ENCODE measurements at places on chromosomes 16 and 17.
A peak's percentile ranks its signal among the peaks of the same experiment; 100 is the strongest.

DNA sequence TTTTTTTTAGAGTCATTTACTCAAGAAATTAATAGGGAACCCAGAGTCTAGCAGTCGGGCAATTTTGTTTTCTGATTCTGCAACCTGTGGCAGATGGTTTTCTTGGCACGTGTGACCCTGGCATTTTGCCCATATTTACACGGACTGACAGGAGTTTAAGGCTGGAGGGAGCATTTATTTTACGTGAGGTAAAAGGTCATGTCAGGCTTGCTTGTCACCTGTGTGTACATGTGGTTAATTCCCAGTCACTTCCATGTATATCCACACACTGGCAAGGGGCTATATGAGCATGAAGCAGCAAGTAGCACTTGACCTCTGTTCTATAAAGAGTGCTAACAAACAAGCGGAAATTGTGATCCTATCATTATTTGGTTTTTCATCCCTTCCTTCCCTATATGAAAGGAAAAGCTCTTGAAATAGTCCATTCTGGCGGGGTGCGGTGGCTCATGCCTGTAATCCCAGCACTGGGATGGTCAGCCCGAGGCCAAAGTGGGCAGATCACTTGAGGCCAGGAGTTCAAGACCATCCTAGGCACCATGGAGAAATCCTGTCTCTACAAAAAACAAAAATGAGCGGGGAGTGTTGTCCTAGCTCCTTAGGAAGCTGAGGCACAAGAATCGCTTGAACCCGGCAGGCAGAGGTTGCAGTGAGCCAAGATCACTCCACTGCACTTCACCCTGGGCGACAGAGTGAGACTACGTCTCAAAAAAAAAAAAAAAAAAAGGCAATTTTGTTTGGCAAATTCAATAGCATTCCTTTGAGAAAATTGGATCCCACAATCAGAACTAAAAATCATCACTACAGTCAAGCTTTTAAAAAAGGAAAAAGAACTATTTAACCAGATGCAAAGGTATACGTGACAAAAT is 2.1 kb downstream of the SPAG9 start:
- no peak for DNase-seq

GRCh38 chr16:88774544-88775393 is 10.3 kb downstream of the PIEZO1 start:
- no peak for DNase-seq

- no peak for DNase-seq
Measured at GRCh38 chr17:36947922-36948716, 635 bp upstream of the AATF start.

- no peak for DNase-seq
Measured at GRCh38 chr16:66587881-66588600, 8.8 kb downstream of the CMTM2 start.

DNA sequence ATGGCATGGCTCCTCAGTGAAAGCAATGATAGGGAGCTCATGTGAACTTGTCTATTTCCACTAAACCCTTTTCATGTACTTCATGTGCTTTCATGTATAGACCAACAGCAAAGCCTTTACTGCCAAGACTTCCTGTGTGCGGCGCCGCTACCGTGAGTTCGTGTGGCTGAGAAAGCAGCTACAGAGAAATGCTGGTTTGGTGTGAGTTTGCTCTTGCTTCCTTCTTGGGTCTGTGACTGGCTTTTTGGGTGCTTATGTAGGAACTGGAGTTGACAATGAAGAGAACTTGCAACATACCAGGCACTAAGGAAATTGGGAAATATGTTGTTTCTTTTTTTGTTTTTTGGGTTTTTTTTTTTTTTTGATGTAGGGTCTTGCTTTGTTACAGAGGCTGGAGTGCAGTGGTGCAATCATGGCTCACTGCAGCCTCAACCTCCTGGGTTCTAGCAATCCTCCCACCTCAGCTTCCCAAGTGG is 5.7 kb downstream of the SNX11 start:
- DNase-seq: peak; percentile 27

DNA sequence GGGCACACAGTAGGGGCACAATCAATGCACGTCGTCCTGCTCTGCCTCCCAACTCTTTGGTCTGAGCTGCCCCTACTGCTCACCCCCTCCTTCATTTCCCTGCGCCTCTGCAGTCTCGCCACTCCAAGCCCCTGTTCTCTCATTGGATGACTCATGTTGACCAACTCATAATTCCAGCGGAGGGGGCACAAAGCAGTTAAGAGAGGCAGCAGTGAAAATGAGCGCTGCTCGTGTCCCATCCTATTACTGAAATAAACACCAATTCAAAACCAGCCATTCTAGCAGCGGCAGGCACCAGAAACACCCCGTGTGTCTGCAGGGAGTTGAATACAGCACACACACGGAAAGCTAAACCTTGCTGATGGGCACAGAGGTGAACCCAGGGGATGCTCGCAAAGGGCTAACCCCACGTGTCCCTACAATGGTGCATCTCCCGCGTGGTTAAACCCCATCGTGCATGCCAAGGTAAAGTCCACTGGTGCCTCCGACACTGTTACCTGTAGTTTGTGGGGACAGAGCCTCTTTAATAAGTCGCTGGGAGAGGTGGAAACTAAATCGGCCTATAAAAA is 310.4 kb downstream of the XYLT1 start:
- no peak for DNase-seq

DNA sequence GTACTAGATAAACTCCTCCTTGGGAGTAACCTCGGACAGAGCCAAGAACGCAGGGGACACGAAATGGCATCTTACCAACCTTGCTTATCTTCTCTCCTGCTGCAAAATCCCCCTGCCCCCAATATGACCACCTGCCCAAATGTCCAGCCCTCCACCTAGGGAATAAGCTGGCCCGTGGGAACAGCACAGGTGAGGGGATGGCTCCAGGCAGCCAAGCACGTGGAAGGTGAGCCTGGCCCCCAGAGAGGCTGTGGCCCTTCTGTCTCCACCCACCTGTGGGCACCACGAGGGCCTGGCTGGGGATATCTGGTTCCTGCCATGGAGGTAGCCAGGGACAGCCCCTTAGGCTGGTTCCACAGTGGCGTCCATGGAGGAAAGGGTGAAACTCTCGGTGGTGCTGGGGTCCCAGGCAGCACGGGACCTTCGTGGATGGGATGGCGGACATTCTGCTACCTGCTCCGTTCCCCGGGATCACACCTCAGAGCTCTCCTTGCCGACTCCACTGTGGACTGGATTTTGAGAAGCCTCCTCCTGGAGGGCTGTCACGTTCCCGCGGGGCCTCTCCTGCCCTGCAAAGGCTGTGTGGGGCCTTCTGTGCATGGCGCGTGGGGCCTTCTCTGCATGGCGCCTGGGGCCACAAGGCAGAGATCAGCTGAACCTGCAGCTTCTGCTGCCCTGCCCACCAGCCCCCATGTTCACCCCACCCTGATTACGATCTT is 388.5 kb upstream of the TNRC6C start:
- no peak for DNase-seq

DNA sequence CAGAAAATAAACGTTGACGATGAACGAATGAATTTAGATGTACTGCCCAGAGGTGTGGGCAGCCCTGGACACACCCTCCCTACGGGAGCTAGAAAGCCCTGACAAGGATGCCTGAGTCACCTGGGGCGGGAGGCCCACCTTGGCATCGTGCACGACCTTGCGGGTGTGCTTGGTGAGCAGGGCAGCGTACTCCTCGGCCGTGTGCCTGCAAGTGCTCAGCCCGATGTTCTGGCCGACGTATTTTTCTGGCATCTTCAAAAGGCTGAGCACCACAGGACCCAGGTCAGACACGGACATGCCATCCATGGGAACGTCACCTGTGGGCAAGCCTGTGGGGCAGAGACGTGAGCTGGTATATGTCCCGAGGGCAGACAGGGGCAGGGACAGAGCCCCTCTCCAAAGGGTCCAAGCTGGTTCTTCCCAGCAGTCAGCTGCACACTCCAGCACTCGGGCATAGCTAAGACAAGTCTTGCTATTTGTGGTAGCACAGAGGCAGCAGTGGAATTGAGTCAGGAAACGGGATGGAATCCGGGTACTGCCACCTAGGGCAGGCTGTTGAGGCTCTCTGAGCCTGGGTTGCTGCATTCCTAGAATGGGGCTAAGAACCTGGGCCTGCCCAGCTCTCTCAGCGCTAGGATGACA is 10.8 kb downstream of the NMRAL1 start:
- DNase-seq: no peak

DNA sequence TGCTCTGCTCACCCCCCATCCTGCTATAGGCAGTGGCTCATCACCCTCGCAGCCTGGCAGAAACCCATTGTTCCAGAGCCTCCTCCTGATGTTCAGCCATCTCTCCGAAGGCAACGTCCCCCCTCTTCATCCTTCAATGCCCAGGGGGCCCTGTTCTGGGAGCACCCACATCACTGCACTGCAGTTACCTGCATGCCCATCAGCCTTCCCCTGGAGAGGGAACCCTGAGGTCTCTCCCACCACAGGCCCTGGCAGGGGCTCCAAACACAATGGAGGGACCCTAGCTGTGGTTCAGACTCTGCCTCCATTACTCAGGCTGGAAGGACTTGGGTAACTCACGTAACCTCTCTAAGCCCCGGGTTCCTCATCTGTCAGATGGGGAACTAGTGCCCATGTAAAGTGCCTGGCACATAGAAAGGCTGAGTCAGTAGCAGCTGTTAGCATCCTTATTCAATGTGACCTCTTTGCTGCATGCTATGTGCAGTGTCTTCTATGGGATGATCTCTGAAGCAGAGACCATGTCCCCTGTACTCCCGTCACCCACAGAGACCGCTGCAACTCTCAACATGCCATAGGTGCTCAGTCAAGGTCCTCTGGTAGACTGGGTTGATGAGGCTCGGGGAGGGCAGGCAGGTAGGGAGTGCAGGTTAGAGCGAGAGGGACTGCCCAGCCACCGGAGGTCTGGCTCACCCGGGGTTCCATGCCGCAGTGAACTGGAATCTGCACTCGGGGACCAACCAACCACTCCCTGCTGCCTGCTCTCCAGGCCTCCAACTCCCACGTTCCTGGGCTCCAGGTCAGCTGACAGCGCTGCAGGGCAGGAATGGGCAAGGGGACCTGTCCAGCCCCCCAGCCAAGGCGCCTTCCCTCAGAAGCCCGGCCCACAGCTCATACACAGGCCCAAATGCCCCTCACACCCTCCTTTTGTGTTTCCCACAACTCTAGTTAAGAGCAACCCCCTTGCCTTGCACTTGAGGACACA is 233.2 kb downstream of the ZNF423 start:
- DNase-seq: no peak

DNA sequence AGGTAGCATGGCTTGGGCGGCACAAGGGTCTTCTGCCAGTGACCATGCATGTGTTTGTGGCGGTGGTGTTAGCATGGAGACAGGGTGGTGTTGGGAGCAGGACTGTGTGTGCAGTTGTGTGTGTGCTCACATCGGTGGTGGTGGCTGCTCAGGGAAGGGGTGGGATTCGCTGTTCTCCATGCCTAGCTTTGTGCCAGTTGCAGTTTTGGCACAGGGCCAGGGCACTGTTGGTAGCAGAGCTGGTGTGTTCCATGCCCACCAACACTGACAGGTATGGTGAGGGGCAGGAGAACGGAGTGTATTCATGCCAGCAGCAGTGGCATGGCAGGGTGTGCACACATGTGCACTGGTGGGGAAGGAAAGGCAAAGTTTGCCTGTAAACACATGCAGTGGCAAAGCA is 77.3 kb upstream of the TEKT1 start:
- no peak for DNase-seq

- DNase-seq: no peak
Measured at GRCh38 chr17:60823515-60823914, 145.9 kb downstream of the BCAS3 start.

GRCh38 chr17:63517825-63518534 is 5.2 kb upstream of the KCNH6 start:
- DNase-seq: no peak

GRCh38 chr16:56068314-56068713 is 123.0 kb upstream of the GNAO1 start:
- no peak for DNase-seq

DNA sequence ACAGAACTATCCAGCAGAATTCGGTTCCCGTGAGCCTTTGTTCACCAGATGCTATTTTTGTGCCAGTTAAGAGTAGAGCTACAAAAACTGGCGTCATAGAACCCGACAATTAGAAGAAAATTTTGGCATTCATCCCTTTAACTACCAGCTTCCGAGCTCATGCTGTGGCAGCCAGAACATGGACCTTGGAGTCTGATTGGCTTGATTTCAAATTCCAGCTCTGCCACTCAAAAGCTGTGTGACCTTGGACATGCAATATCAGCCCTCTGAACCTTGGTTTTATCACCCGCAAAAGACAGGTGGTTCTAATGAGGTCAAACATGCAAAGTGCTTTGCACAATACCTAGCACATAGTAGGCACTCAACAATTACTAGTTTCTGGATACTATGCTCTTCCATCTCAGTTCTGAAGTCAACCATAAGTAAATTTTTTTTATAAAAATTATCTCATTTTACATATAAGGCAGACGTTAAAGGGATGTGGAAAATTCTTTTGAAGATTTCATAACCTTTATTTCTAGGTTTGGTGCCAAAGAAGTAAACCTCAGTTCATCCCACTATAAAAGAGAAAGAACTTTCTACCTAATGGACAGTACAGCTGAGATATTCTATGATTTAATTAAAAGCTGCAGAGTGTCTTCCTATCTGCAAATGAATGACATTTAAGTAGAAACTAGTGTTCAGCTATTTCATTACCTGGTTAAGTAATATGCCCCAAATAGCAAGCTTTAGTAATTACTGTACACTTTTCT is 331.5 kb downstream of the HAPSTR1 start:
- no peak for DNase-seq

- DNase-seq: no peak
Measured at GRCh38 chr16:67196881-67197280, 2.0 kb upstream of the ELMO3 start.

DNA sequence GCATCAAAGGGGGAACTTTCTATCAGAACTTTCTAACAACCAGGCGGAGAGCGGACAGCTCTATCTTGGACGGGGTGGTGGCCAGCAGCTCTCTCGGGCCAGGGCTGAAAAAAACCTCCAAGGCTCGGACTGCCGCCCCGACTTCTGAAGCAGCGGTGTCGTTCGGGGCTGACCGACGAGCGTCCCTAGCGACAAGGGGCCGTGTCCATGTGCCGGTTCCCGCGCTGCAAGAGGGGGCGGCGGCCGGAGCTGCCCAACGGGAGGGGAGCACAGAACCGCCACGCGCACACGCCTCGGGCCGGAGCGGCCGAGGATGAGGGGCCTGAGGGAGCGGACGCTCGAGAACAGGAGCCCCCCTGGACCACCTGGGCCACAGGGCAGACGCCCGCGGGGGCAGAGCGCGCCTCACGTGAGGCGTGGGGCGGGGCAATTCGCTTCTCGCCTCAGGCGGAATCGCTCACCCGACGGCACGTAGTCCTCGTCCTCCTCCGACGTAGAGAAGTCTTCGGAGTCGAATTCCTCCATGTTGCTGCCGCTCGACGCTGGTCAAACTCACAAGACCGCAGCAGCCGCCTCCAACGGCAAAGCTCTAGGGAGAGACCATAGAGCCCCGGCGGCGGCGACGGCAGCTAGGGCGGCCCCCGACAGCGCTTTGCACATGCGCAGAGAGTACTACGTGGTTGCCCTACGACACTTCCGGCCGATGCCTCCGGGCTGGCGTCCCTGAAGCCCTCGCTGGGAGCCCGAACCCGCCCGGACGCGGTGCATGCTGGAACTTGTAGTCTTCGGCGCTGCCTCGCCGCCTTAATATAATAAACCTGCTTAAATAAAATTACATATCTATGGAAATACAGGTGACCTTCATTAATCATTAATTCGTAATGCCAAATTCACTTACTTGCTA is at the start of gene CFDP1:
CFDP1 (minus strand) TSS at position 676 of the 904 bp plus-strand sequence; CDS start at position 525, 151 bp downstream.
- DNase-seq: peak; percentile 97
